GM04503 (cell line): ENCODE measurements at places on chromosomes 1 and 21.

GRCh38 chr1:169550294-169550693, 36.0 kb downstream of the F5 start:
- DNase-seq = no peak

DNA sequence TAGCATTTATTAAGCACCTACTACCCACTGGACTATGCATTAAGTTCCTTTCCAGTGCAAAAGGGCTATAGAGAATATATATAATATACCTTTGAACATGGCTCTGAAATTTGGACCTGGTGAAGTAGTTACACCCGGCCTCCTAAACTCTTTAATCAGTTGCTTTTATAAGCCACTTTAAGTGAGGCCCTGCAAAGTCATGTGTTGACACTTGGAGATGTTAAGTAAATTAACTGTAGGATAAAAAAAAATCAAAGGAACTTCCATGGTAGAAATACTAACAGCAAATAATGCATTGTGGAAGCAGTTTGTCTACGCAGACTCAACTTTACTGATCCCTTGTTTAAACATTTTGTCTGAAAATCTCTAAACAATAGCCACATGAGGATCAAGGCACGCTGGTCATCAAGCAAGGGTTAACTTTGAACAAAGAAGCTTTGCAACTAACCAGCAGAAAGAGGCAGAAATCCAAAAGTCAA, 283.9 kb downstream of the VAV3 start:
- no peak for DNase-seq

DNA sequence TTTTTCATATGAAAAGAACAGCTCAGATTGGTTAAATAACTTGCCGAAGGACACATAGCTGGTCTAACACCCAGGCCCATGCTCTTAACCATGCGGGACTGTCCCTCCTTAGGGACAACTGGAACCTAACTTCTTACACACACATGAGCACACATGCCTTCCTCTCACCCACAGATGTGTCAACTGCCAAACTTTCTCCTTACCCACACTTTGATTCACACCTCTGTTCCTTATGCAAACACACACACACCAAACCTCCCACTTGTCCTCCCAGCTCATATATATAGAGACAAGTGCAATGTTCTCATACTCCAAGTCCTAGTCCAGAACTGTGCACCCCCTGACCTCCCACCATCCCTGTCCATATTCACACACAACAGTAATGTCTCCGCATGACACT, 4.3 kb downstream of the RAB25 start:
- DNase-seq = no peak

DNA sequence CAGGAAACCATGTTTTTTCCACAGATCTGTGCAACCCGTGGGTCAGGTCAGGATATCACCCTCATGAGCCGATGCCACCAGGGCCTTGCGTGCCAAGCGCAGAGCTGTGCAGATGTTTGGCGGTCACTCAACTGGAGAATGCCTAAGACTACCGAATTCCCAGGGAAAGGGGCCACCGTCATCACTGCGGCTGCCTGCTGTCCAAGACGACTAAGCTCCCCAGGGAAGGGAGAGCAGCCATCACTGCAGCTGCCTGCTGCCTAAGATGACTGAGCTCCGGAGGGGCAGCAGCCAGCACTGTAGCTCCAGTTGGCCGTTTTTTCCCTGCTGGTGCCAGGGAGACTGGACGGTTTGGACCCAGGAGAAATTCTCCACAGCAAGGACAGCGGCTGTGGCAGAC, 31.1 kb downstream of the AKT3 start:
- DNase-seq = no peak

GRCh38 chr1:16215882-16216753, 3.7 kb upstream of the ARHGEF19 start:
- DNase-seq = no peak

DNA sequence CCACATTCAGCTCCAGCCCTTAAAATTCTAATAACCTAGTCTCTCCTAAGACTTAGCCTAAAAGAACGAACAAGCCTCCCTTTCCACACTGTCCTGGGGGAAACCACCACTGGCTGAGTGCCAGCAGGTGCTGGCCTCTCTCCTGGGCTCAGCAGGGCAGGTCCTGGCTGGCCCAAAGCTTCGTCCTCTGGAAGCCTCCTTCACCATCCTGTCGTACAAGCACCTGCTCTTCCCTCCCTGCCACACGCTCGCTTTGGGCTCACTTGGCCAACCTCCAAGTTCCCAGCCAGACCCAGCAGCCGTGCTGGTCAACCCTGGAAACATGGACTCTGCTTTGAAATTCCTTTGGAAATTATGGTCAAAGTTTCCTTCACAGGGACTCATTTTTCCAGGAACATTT, 58.2 kb upstream of the SLC25A33 start:
- DNase-seq = no peak

DNA sequence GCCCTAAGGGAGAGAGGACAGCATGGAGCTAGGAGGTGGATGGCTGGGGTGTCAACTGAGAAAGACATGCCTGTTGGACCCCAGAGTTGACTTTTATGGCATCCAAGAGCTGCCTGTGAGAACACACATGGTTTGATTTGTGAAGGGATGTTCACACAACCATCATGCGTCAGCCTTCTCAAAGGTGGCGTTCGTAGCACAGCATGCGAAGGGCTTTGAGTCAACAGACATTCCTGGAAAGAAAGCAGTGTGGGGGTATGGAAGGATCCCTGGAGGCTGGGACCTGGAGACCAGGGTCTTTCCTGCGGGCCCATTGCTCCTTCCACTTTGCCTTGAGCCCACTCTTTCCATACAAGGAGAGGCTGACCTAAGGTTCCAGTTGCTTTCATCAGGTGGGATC, 6.4 kb upstream of the WNT3A start:
- no peak for DNase-seq
